ENCODE measurements at places on chromosomes 4 and X.

GRCh38 chrX:151039351-151039750 is 56.2 kb downstream of the HMGB3 start:
- DNase-seq = no peak

DNA sequence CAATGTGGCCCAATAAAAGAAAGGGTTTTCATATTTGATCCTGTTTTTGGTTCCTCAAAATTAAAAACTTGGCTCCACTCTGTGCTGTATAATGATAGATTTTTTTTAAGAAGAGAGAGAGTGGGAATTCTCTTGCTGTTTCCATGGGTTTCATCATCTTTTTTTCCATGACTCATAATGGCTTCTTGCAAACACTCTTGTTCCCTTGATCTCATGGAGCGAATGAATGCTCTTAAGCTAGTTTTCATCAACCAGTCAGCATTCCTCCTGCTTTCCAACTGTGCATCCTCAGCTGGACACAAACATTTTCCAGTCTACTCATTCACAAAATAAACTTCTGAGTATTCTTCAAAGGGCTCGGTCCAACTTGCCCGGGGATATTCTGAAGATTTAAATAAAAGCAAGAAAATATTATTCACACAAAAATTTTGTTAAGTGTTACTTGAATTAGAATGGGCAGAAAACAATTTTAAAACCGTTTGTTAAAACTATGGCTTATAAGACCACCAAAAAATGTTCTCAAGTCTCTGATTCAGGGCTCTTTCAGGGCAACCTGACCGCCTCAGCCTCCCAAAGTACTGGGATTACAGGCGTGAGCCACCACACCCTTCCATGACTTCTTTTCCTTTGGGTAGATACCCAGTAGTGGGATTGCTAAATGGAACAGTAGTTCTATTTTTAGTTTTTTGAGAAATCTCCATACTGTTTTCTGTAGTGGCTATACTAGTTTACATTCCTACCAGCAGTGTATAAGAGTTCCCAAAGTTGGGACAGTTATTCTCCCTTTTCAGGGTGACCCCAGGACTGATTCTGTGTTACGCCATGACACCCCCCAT is 64.7 kb downstream of the TMEM156 start:
- no peak for DNase-seq

DNA sequence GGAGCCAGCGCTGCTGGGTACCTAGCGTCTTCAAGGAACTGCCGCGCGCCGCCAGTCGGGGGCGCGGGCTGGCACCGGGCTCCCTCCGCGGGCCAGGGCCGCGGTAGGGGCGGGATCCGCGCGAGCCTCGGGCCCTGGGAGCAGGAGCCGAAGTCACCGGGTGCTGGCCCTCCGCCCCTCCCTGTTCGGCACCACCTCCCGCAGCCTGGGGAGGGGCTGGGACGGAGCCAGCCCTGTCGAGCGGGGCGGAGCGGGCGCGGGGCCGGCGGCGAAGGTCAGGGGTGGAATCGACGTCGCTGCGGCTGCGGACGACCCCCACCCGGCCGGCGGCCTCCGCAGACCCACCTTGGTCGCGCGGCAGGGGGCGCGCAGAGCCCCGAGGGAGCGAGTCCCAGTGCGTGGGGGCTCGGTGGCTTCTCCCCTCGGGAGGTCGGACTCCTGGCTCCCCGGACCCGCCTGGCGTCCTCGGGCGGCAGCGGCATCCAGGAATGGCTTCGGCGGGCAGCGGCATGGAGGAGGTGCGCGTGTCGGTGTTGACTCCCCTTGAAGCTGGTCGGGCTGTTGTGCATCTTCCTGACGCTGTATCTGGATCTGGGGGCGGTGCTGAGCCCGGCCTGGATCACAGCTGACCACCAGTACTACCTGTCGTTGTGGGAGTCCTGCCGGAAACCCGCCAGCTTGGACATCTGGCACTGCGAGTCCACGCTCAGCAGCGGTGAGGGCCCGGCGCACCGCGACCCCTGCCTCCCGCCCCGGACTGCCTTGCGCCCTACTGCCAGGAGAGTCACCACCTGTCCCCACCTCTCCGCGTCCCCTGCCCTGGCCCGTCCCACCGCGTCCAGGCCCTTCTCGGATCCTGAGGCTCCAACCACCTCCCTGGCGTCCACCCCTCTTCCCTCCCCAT is 50.5 kb upstream of the FAM47C start:
- DNase-seq = no peak

DNA sequence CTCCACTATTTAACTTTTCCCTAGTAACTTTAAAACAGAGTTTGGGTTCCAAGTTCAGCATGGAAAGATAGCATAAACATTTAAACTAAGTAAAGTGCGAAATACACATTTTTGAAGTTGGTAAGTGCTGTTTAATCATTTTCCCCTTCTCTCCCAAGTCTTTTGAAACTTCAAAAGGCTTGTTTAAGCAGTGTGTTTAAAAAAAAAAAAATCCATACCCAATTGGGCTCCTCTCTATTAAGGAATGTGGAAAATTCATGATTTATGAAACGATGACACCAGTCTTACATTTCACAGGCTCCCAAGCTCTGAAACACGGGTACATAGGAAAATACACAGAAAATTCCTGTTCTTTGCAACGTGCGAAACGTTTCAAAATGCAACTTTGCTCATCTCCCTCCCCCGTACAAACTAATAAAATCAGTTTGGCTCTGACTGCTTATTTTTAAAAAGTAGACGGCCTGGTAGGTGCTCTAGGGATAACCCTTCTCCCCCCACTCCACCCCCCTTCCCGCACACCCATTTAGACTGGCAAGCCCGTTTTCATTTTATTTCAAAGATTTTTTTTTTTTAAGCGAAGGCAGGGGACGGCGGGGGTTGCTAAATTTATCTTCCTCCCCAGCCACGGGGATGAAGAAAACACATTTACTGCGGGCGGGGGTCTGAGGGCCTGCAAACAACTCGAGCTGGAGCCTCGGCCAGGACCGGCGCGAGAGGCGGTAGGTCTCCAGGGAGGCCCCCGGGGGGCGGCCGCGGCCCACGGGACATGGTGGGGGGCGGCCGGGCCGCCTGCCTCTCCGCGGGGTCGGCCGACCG is 786 bp upstream of the ZFX start:
- no peak for DNase-seq

GRCh38 chr4:89056292-89056952 is 563 bp downstream of the FAM13A start:
- DNase-seq = no peak

DNA sequence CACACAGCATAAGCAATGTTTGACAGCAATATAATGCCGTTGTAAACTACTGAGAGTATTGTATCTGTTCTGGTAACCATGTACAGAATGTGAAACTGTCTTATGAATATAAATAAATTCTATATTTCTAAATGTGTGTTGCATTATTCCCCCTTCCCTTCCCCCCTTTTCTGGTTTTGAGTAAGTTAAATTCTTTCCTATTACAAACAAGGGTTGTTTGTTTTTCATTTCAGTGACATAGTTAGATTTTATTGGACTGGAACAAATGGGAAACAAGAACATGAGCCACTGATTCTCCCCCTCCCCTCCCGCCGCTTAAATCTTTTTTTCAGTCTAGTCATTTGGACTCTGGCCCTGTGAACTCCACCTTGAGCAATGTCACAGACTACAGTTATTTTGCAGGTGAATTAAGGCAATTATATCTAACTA is 69.8 kb downstream of the GPAT3 start:
- no peak for DNase-seq

DNA sequence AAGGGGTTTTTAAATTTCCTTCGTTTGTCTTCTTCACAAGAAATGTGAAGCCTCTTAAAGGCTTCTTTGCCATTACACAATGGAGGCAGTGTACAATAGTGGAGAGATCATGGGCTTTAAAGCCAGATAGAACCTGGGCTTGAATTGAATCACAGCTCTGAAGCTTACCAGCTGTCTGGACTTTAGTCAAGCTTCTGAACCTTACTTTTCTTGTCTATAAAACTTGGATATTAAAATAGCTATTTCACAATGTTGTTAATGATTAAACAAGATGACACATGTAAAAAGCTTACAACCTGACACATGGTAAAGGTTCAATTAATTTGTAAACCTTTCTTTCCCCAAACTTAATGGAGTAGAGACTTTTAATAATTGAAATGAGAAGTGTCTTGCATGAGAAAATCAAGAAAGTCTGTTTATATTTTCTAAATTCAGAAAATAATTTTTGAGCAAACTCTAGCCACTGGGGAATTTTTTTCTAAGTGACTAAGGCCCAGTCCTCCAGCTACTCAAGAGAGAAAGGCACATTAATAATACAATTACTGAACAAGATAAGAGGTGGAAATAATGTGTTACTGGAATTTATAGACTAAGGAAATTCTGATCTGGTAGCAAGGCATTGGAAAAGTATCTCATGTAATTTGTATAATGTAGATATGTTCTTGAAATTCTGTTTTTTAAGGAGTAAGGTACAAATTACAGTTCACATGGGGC is 21.7 kb upstream of the TBC1D8B start:
- no peak for DNase-seq

DNA sequence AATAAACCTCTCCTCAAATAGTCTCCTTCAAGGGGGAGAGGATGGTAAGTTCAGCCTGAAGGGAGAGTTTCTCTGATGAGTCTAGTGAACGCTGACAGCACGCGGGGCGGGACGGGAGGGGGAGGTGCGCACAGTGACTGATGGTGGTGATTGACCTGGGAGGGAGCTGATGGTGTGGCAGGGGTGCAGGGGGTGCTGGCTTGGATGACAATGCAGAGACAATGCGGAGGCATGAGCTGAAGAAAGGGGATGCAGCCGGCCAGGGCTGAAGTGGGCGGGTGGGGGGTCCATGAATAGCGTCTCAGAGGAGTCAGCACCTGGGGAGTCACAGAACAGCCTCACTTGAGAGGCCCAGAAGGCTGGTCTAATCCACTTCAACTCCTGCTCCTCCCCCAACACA is 142.5 kb upstream of the PJA1 start:
- DNase-seq = no peak

DNA sequence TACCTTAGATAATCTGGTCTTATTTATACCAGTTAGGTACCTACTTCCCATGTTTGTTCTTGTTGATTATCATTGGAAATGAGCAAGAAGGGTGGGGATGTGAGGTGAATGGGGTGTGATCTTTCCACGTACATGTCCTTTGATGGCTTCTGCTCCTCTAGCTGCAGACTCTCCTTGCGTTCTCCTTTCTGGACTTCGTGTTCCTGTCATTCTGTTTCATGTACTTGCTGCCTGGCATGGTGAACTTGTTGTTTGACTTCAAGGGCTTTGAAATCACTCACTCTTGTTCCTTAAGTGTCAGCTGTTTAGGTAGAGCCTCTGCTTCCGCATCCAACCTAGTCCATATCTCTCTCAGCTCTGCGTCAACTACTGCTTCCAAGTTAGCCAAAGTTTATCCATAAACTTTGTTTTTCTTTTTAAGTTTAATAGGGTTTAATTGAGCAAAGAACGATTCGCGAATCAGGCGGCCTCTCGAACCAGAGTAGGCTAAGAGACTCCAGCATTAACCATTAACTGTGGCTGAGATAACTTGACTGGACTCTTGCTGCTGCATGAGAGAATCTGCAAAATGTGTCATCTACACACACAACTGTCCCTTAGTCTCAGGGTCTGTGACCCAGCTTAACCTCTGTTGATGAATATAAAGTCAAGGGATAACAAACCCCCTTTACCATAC is 42.8 kb downstream of the FHL1 start:
- DNase-seq = no peak

DNA sequence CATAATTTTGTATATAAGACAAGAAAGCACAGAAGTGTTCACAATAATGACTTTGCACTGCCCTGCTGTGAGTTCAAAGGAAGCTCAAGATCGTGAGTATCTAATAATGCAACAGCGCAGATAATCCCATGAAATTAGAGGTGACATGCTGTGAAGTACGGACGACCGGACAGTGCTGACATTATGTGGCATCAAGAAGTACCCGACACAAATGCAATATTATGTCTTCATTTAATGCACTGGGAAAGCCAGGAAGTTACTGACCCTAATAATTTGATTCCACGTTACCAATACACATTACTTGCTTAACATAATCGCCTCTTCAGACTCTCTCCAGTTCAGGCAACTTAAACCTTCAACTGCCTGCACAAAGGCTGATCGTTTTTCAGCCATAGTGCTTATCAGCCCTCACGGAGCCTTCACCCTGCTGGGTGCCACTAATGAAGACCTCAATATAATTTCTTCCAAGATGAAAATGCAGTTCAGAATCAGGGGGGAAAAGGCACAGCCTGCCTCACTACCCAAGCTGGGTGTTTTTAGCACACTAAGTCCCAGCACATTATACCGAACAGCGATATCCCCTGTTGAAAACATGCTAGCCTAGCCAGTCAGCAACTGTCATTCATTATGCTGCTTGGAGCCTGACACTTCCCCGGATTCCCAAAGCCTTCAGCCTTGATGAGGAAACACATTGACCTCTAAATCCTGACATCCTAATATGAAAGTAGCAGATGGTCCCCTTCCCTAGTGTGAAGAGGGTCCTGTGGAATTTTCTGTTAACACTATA is 56.1 kb downstream of the SLC7A11 start:
- DNase-seq = peak; percentile 15

DNA sequence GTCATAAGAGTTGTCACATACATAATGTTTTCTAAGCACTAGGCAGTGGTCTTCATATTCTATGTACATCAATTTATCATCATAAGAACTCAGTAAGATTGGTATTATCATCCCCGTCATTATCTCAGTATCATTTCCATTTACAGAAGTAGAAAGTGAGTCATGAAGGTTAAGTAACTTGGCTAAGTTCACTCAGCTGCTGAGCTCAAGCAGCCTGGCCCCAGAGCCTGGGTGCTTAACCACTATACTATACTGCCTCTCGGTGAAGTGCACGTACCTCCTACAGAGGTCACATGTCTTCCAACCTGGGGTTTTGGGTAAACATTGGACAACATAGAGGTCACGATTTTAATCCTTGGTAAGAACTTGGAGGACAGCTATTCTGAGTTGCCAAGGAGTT is 161.5 kb upstream of the GATB start:
- DNase-seq = no peak
